ENCODE measurements at places on chromosomes 4 and X.

- no peak for DNase-seq
Observed at GRCh38 chr4:80608281-80608980, 272.9 kb downstream of the CFAP299 start.

DNA sequence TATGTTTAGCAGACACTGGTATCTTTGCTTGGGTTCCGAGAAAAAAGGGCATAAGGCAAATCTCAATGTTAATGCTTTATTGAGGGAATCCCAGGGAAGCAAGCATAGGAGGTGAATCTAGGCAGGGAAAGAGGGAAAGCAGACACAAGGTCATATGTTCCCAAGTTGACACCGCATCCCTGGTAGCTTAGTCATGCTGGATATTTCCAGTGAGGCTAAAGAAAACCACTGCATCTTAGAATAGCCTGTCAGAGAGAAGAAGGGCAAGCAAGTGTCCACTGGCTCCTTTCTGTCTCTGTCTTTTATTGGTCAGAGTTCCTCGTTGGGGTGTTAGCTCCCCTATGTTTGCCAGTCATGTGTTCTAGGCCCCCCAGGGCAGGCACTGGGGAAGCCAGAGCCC, 104.7 kb downstream of the NKX6-1 start:
- DNase-seq = no peak

DNA sequence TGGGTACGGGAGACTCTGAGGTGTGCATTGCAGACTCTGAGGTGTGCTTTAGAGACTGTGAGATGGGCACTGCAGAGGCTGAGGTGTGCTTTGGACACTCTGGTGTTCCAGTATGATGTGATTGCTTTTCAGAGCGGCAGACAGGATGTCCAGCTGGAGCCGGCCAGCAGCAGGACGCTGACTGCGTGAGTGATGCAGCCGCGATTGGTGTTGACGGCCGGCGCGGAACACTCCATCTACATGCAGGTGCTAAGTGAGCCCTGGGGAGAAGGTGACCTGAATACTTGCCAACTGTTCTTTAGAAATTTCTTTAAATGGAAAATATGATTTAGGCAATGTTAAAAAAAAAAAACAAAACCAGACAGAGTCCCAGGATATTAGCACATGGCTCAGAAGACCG, 103.1 kb upstream of the PPP2R3B start:
- DNase-seq = no peak

- DNase-seq = no peak
Observed at GRCh38 chr4:104064646-104065577, 345.1 kb upstream of the TACR3 start.

DNA sequence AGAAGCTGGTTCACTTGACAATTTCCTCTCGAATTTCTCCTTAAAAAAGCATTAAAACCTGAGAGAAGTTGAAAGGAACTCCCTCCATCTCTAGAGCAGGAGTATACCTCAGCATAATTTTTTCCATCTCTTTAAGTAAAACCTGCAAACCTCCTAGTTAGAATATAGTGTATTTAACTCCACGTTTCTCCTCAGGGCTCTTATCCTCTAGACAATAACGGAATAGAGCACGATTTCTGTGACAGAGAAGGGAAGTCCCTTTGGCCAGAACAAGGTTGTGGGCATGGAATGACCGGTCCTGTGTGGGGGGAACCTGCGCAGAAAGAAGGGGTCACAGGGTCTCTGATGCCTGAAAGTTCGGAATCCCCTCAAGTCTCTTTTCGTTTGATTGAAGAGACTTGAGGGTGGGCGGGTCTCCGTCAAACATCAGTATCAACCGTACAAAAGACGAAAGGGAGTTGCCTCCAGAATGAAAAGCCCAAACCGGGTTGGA, 697 bp downstream of the ZNF280C start:
- no peak for DNase-seq

DNA sequence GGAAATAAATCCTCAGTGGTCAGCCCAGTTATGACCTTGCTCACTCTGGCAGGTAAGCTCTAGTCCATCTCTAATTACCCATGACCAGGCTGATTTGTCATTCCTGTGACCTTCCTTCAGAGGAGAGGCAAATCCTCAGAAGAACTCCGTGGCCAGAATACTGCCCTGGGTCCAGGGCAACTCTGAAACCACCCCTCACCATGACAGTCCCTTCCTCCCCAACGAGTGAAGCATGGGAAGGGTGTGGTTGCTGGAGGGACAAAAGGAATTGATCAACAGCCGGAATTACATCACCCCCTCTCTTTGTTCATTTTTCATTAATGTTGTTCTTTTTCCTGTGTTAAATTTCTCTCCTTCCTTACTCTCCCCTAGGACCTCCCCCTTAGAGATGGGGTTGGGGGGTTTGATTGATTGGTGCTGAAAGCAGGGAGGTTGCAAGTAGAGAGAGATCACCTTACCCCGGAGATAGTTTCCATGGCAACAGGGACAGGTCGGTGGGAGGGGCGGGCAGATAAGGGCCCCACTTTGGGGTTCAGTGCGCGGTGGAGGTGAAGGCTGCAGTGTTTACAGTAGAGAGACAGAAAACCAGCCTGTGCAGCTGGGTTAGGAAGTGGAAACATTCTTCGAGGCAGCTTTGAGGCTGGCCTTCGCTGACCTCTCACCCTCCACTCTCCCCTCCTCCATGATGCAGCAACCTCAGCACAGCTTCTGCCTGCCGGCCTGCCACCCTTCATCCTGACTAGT, 647.4 kb downstream of the BCOR start:
- DNase-seq = no peak

DNA sequence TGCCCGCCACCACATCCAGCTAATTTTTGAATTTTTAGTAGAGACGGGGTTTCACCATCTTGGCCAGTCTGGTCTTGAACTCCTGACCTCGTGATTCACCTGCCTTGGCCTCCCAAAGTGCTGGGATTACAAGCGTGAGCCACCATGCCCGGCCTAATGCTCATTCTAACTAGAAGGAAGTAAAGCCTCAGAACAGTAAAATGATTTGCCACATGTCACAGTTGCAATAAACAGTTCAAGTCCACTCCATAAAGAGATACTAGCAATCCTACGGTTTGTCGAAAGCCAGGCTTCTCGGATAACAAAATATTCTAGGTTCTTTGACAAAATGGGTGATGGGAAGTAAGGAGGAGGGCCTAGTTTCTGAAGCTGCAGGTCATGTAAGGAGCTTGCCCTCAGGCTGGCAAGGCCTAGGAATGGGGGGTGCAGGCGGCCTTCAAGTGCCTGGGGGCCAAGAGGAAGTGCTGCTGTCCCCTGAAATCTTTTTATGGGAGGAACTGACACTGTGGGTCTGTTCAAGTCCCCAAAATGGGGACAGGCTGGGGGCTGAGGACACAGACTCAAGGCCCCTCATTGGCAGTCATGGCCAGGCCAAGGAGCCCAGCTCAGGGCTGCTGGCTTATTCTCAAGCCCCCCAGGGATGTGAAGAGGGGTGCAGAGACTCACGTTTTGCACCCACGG, 31.8 kb upstream of the ACSL1 start:
- no peak for DNase-seq

- DNase-seq = no peak
Observed at GRCh38 chrX:17563515-17563914, 173.8 kb upstream of the SCML1 start.

DNA sequence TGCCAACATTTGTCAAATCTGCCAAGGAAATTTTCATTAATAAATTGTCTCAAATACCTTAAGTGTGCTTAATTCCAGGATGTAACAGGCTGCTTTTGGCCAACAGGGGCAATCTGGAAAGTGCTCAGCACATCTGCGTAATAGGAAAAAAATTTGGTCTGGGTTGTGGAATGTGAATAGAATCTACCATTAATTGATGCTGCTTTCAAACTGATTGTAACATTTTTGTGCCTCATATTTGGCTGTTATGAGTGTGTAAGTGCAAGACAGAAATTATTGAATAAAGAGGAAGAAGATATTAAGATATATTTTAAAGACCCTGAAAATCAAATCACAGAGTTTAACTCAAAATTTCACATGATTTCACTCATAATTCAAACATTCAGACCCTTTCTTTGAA, 41.1 kb downstream of the REELD1 start:
- no peak for DNase-seq

DNA sequence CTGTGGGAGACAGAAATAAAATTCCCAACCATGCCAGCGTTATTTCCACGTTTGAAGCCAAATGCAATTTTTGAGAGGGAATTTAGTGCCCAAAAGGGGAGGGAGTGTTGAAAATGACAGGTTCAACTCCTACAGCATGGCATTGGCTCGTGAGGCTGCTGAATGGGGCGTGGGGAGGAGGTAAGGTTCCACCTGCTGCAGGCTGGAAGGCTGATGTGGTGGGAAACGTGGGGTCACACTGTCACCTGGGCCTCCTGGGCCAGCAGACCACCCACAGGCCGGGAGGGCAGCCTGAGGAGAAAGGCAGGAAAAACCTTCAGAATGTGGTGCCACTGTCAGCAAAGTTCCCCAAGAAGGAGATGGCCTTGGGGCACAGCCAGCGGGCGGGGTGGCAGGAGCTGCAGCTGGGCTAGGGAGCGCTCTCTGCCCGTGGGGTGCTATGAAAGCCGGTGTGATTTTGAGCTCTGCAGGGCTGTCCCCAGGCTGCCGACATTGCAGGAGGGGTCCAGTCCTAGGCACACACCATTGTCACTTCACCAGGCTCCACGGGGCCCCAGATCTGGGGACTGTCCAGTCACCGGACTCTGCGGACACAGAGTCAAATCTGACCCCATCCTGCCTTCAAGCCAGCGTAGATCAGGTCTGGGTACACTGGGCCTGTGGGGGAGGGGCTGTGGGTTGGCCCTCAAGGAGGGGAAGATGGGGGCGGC, 19.6 kb downstream of the MSANTD1 start:
- no peak for DNase-seq

GRCh38 chr4:184897895-184898294, 72.1 kb upstream of the ACSL1 start:
- no peak for DNase-seq

DNA sequence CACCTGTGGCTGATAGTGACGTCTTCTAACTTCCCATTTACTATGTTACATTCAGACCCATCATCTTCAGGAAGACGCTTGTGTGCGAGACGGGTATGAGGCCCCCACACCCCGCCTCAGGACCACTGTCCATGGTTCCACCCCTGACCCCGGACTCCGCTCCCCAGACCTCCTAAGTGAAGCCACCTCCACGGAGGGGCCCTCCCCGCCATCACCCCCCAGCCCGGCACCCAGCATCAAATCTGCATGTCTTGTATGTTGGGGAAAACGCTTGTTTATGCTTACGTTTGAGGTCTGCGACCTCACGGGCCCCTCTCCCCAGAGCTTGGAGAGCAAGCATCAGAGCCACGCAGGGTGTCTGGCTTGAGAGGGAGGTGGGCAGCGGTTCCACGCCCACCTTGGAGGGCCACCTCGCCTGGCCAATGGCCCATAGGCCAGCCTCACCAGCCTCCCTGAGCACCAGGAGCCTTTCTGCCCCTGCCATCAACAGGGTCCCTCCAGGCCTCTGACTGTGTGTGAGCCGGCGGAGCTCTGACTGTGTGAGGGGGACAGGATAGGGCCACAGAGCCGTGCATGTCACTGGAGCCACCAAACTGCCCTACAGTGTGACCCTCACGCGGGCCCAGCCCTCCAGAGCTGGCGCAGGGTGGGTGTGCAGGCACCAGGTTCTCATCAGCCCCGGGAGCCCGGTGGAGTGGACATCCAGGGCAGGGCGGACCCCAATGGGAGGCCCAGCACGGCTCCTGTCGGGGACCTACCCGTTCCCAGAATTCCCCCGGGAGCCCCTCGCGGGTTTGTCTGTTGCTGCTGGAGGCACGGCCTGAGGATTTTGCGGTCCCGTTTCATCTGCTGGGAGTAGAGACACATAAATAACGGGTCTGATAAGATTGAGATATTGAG, 88.4 kb upstream of the NKX1-1 start:
- DNase-seq = no peak

DNA sequence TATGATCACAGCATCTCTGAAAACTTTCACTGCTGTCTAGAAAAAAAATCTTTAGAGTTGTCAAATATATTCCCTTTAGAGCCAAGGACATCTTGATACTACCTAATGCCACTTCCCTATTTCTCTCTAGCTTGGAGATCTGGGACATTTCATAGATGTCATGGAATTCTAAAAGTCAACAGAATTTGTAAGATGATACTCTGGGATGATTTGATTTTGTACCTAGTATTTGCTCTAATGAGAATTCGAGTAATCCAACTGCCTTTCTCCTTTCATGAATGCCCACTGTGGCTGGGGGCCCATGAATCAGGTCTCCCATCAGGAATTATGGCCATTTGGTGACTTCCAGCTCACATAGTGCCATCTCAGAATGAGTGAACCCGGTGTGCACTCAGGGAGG, 73.2 kb downstream of the NHS start:
- no peak for DNase-seq

DNA sequence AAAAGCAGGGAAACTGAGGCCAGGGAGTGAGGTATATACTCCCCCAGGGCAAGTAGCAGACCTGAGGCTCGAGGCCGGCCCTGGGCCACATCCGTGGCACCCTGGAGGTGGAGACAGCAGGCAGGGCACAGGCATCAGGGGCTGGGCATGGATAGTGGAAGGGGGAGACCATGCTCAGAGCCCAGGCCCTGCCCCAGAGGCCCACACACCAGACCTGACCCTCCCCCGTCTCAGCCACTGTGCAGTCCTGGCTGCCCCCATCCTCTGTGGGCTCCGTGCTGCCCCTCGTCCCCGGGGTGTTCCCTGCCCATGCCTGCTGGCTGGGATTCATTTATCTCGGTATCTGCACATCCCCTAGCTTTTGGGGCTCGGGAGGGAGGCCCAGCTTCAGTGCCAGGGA, 103.1 kb upstream of the NKX1-1 start:
- DNase-seq = no peak

- DNase-seq = no peak
Observed at GRCh38 chr4:25578432-25578831, 77.2 kb upstream of the SLC34A2 start.

- no peak for DNase-seq
Observed at GRCh38 chrX:77087529-77088169, 359.5 kb upstream of the FGF16 start.

GRCh38 chrX:49053223-49054072, 5.4 kb upstream of the CCDC120 start:
- DNase-seq = peak; percentile 41

DNA sequence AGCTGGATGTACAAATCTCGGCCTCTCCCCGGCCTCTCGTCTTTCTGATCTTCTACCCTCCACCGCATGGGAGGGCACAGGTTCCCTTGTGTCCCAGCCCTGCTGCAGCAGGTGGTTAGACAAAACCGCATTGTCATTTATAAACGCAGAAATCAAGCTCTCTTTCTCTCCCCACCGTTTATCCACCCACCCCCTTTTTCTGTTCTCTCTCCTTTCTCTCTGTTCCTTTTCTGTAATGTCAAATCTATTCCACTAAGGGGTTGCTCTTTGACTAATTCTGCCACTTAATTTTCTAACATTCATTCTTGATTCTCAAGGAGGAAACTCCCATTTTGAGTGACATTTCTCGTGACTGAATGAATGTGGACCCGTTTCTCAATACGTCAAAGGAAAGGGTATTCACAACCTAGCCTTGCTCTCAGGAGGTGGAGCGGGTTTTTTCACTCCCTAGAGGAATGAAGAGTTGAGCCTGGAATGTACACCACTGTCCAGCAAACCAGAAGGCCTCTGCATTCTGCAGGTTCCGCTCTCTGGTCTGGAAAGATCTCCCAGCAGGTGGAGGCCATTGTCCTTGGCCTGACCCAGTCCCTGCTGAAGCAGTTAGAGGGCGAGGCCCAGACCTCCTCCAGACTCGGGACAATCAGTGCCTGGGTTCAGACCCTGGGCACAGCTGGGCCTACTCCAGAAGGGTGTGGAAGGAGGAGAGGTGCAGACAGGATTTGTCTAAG, 70.9 kb upstream of the ENPP6 start:
- DNase-seq = no peak

Data from activated CD8-positive, alpha-beta memory T cell treated with anti-CD3 and anti-CD28 coated beads for 1 hour (primary cell).